ENCODE measurements at places on chromosomes 1 and 21. TPM values are rescaled to one million over a fixed set of nuclear protein-coding genes. Genes with fewer than 3 reads are reported as not detected.

DNA sequence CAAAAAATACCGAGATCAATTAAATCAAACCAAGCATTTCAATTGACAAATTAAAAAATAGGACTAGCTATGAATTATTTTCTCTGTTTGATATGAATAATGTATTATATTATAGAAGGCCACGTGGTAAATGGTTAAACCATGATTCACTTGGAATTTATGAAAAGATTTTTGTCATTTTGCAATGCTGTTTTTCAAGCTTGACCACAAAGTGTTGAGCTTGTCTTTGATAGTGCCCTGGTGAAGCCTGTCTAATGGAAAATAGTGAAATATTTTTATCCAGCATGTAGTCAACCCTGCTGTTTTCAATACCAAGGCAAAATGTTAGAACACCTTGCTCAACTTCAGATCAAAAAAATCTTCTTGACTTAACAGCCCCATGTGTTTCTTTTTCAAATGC, 288.0 kb upstream of the PRMT6 start:
- no peak overlapping the region for H3K4me3 ChIP-seq
- no peaks in the 10 kb centered on the region for H3K27me3 ChIP-seq
- no peak overlapping the region for H3K27ac ChIP-seq
- no peaks in the 10 kb centered on the region for H3K4me1 ChIP-seq

- peaks cover 8% of the 10 kb centered on the region for H3K36me3 ChIP-seq
- H3K4me1 ChIP-seq, result no peaks in the 10 kb centered on the region
- no peaks in the 10 kb centered on the region for H3K27me3 ChIP-seq
- no peak overlapping the region for H3K4me3 ChIP-seq
Measured at GRCh38 chr1:212622906-212623305, 14.3 kb downstream of the ATF3 start.

GRCh38 chr1:159922511-159923202, 2.6 kb downstream of the TAGLN2 start:
- H3K4me1 ChIP-seq, result no peaks in the 10 kb centered on the region
- H3K27me3 ChIP-seq, result no peaks in the 10 kb centered on the region
- peak; percentile 78 for DNase-seq

- H3K27ac ChIP-seq, result no peak overlapping the region
- no peaks in the 10 kb centered on the region for H3K27me3 ChIP-seq
- DNase-seq, result no peak
Measured at GRCh38 chr1:3396411-3396810, 58.1 kb upstream of the ARHGEF16 start.

DNA sequence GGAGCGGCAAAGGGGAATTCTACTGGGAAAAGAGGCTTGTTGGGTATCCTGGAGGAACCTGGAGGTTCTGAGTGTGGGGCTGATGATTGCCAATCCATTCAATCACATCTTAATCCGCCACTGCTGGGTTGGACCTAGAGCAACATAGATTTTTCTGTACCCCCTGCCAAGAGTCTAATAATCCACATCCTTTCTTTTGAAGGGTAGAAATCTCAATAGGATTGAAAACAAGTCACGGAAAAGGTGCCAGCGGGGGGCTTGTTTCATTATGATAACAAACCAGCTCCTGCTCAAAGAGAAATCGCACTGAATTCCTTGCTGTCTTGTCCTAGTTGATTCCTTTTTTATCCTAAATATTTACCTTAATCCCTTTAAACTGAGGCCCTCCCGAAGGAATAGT, 528.5 kb downstream of the ADGRL2 start:
- H3K36me3 ChIP-seq, result no peaks in the 10 kb centered on the region
- no peak overlapping the region for H3K27ac ChIP-seq
- no peaks in the 10 kb centered on the region for H3K4me1 ChIP-seq

- no peaks in the 10 kb centered on the region for H3K4me1 ChIP-seq
- no peaks in the 10 kb centered on the region for H3K27me3 ChIP-seq
- no peak for DNase-seq
- H3K27ac ChIP-seq, result no peak overlapping the region
- H3K4me3 ChIP-seq, result no peak overlapping the region
- H3K36me3 ChIP-seq, result no peaks in the 10 kb centered on the region
Measured at GRCh38 chr1:84401156-84401555, 2.9 kb downstream of the DNASE2B start.

DNA sequence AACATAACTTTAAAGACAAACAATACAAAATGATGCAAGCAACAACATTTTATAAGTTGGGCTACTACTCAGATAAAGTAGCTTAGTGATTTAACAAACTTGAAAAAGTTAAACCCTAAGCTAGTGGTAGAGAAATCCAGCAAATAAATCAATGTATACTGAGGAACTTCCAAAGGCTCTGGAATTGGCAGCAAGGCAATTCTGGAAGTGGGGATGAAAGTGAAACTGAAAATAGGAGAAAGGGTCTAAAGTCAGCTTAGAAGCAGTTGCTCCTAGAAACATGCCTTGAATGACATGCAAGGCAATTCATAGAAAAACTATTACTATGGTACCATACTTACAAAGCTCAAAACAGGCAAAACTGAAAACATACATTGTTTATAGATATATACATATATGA, 90.0 kb upstream of the CAMK1G start:
- H3K36me3 ChIP-seq, result no peaks in the 10 kb centered on the region
- no peaks in the 10 kb centered on the region for H3K27me3 ChIP-seq
- no peak for DNase-seq

GRCh38 chr1:32338637-32339145, 2.7 kb upstream of the MARCKSL1 start:
- no peaks in the 10 kb centered on the region for H3K36me3 ChIP-seq
- no peak overlapping the region for H3K27ac ChIP-seq
- no peak for DNase-seq

GRCh38 chr1:6995789-6996188, 210.5 kb downstream of the CAMTA1 start:
- no peaks in the 10 kb centered on the region for H3K4me1 ChIP-seq
- no peaks in the 10 kb centered on the region for H3K27me3 ChIP-seq
- no peak for DNase-seq
- H3K4me3 ChIP-seq, result no peak overlapping the region
- H3K36me3 ChIP-seq, result no peaks in the 10 kb centered on the region
- H3K27ac ChIP-seq, result no peak overlapping the region

- DNase-seq, result no peak
- H3K36me3 ChIP-seq, result peaks cover 2% of the 10 kb centered on the region
- H3K4me1 ChIP-seq, result no peaks in the 10 kb centered on the region
- no peak overlapping the region for H3K4me3 ChIP-seq
- H3K27me3 ChIP-seq, result no peaks in the 10 kb centered on the region
Measured at GRCh38 chr1:207363871-207364270, 42.4 kb downstream of the CD55 start.

- no peaks in the 10 kb centered on the region for H3K4me1 ChIP-seq
- no peak overlapping the region for H3K4me3 ChIP-seq
- H3K27ac ChIP-seq, result no peak overlapping the region
- peaks cover 3% of the 10 kb centered on the region for H3K36me3 ChIP-seq
- no peak for DNase-seq
Measured at GRCh38 chr1:3498986-3499385, 44.5 kb downstream of the ARHGEF16 start.

DNA sequence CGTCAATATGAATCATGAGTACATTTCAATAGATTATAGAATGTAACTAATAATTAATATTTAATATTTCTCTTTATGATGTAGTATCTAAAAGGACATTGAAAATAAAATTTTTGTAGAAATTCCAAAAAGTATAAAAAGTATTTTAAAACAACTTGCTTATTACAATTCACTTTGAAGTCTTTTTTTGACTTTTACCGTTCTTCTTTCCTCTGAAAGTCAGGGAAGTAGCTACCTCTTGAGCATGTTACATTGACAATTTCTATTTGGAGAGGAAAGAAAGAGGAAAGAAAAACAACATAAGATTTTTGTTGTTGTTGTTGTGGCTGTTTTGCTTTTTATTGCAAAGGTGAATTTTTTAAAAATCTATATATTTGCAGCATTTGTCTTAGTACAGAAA, 1.3 kb downstream of the PTPRC start:
- no peaks in the 10 kb centered on the region for H3K4me1 ChIP-seq
- H3K4me3 ChIP-seq, result no peak overlapping the region
- no peaks in the 10 kb centered on the region for H3K36me3 ChIP-seq
- no peak for DNase-seq

Gene CYP4Z1
- 1.0 TPM for total RNA-seq

Gene SEC16B
- total RNA-seq, result 2.4 TPM

Gene RIIAD1
- total RNA-seq, result not detected

Gene CCDC181
- 0.48 TPM for total RNA-seq

Gene MPZ
- total RNA-seq, result 11.2 TPM
